ENCODE measurements at places on chromosomes 2 and 18.

DNA sequence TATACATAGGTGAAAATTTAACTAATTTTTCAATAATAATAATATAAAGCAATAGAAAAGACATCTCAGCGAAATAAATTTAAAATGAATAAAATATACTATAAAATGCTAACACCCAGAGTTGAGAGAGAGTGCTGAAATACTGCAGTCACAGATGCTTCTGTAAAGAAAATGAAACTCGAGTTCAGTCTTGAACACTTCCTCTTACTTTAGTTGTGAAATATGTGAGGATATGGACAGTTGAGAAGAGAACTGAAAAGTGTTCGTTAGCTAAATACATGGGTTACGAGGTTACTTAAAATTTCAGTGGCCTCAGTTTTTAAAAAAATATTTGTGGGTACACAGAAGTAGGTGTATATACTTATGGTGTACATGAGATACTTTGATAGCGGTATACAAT, 106.8 kb downstream of the DNAH7 start:
- peak; percentile 65 for DNase-seq

- DNase-seq: no peak
Observed at GRCh38 chr2:192053921-192054320, 140.8 kb downstream of the TMEFF2 start.

DNA sequence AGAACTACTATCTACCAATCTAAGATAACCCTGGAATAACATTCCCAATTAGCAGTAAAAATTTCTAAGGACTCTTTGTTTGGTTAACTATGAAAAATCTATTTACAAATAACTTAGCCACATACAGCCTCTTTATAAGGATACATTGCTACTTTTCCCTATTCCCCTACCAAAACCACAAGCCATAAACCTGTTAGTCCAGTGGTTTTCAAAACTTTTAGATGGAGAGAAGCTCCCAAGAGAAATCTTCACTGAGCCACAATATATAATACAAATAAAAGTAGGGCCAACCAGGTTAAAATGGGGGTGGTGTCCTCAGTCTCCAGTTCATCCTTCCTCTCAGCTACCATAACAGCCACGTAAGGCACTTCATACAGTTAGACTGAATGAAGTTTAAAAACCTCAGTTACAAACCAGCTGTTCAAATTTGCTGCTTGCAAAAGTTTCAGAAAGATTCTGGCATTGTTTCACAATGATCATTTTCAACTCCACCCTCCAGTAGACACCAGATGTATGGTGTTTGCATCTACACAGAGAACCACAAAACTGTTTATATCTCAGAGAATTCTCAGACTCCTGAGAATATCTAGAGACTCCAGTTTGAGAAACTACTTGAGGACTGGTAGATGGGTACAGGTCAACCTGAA, 26.0 kb downstream of the SOS1 start:
- peak; percentile 77 for DNase-seq

DNA sequence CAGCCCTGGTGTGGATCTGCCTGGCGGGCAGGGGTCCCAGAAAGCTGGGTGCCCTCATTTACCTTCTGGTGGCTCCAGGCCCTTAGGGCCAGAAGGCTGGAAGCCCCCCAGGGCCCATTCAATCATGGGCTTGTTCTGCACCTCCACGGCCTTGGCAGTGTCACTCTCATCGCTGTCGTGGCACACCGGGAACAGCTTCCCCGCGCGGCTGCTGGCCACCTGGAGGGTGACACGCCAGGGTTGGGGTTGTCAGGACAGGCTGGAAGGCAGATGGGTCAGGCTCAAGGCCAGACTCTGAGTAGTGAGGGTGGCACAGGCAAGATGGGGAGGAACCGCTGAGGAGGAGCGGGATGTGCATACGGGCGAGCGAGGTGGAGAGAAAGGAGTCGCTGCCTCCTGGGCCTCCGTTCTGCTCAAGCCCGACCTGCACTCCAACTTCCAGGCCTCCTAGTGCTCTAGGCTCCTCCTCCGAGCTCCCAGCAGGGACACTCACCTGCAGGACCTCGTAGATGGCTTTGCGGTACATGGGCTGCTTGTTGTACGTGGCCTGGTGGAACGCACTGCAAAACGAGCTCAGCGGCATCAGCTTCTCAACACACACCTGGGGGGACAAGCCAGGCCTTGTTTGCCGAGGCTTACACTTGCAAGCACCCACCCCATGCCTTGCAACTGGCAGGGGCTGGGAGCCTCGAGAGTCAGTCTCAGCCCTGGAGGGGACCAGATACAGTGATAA, 78.3 kb upstream of the POMC start:
- DNase-seq: no peak

GRCh38 chr18:8947566-8947965, 154.9 kb upstream of the NDUFV2 start:
- DNase-seq: no peak

GRCh38 chr2:72131916-72132841, 15.5 kb downstream of the CYP26B1 start:
- no peak for DNase-seq

- no peak for DNase-seq
Observed at GRCh38 chr2:136182315-136182714, 64.4 kb upstream of the CXCR4 start.

Data from hematopoietic multipotent progenitor cell treated with erythropoietin and hydrocortisone succinate and interleukin-3 and kit ligand, for 4 days (in vitro differentiated cells).